Cardiac atrium fibroblast (primary cell): ENCODE measurements at places on chromosomes 16 and 17. TPM values are rescaled to one million over a fixed set of nuclear protein-coding genes. Genes with fewer than 3 reads are reported as not detected.

The CACNG3 gene
- not detected in 2 replicates for total RNA-seq

The ZDHHC7 gene
- 43.7 and 45.8 TPM in 2 replicates for total RNA-seq

The SOST gene
- not detected in 2 replicates for total RNA-seq

The CDH11 gene
- total RNA-seq, result 258 and 313 TPM in 2 replicates

The ZFHX3 gene
- total RNA-seq, result 4.7 and 7.0 TPM in 2 replicates

The GPR142 gene
- total RNA-seq, result not detected in 2 replicates

The SHBG gene
- total RNA-seq, result 1.6 TPM in 1 of 2 replicates, not detected in the other

The TMEM204 gene
- 28.8 and 34.3 TPM in 2 replicates for total RNA-seq

The CX3CL1 gene
- 0.18 and 1.5 TPM in 2 replicates for total RNA-seq

The NPTX1 gene
- total RNA-seq, result 0.81 TPM in 1 of 2 replicates, not detected in the other

The MYH2 gene
- not detected in 2 replicates for total RNA-seq

The KRTAP2-3 gene
- total RNA-seq, result not detected in 2 replicates

The OR3A3 gene
- total RNA-seq, result not detected in 2 replicates

The KRTAP1-5 gene
- total RNA-seq, result not detected in 2 replicates

The IL34 gene
- total RNA-seq, result 4.9 TPM in 1 of 2 replicates, not detected in the other

The CDH8 gene
- total RNA-seq, result not detected in 2 replicates
